ENCODE measurements at places on chromosomes 12 and 14. TPM values are rescaled to one million over a fixed set of nuclear protein-coding genes. Genes with fewer than 3 reads are reported as not detected.

AICDA gene
- total RNA-seq, result 2.2 TPM

ADGRD1 gene
- 96.1 TPM for total RNA-seq

PLEKHG7 gene
- 0.29 TPM for total RNA-seq

ARHGAP9 gene
- total RNA-seq, result 20.4 TPM

PLBD2 gene
- 39.5 TPM for total RNA-seq

TIMELESS gene
- 13.0 TPM for total RNA-seq

MANSC4 gene
- total RNA-seq, result not detected

DICER1 gene
- total RNA-seq, result 49.3 TPM

DNA sequence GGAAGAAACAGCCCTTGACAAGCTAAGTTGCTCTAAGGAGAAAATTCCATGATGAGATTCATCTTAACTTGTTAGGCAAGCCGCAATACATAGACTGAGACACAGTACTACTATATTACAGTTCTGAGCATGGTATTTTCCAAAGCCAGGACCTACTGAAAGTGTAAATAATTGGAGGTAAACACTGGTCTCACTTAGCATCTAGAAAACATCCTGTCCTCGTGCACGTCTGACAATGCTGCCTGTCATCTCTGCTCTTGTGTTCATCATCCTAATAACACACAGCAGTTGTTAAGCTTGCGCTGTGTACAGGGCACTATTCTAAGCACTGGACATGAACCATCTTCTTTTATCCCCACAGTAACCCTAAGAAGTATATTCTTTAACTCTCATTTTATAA is 64.2 kb downstream of the GNG2 start:
- DNase-seq, result no peak

DNA sequence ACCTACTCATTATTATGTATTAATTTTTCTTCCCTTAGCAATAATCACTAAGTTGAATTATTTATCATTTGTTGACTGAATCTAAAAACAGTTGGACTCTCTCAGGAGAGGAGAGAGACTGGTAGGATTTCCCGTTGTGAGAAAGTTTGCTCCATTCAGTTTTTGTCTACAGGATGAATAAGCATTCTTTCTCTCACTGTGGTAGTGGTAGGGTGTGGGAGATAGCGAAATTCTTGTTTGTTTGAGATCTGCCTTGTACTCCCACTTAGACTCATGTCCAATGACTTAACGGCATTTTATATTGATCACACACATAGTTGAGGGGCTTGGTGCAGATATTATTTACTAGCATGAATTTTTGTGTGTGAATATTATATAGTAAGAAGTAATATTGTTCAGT is 421.0 kb upstream of the PDE3A start:
- no peak for DNase-seq

GRCh38 chr14:24036169-24036962 is 15.4 kb upstream of the CARMIL3 start:
- peak; percentile 74 for DNase-seq

DNA sequence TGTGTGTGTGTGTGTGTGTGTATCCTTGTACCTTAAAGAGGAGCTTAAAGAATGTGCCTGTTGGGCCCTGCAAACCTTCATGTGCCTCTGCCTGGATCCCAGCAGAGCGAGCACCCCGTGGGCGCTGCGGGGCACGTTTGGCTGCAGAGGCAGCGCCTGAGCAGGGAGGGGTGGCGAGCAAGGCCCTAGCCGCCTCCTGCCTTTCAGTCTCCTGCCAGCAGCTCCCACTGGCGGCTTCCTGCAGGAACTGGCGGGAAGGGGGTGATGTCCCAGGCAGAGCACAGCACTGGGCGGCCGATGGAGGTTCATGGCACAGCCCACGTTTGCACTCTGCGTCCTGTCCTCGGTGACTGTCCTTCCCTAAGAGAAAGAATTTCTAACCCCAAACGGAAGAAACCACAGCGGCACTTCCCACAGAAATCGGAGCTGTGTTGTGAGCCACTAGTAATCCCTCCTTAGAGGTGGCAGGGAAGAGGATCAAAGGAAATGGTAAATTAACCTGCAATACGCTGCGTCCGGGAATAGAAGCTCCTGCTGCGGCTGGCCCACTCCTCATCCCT is 19.8 kb downstream of the ZBTB42 start:
- peak; percentile 47 for DNase-seq

- DNase-seq, result no peak
These were observed 86.1 kb upstream of the CNOT2 start for GRCh38 chr12:70157099-70157498.

DNA sequence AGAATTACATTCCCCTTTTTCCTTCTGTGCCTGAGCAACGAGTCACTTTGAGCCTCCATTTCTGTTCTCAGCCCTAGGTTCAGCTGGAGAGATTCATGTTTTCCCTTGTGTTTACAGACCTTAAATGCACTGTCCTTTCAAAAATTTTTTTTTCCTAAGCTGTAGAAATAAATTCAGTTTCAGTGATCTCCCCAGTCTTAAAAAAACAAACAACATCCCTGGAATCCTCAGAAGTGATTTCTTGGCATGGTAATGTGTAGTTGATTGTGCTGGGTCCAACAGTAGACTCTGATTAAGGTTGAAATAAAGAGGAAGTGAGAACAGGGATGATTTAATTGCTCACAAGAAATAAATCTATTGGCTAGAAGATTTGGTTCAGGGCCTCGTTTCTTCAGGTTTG is 89.3 kb downstream of the NTN4 start:
- DNase-seq, result no peak

DNA sequence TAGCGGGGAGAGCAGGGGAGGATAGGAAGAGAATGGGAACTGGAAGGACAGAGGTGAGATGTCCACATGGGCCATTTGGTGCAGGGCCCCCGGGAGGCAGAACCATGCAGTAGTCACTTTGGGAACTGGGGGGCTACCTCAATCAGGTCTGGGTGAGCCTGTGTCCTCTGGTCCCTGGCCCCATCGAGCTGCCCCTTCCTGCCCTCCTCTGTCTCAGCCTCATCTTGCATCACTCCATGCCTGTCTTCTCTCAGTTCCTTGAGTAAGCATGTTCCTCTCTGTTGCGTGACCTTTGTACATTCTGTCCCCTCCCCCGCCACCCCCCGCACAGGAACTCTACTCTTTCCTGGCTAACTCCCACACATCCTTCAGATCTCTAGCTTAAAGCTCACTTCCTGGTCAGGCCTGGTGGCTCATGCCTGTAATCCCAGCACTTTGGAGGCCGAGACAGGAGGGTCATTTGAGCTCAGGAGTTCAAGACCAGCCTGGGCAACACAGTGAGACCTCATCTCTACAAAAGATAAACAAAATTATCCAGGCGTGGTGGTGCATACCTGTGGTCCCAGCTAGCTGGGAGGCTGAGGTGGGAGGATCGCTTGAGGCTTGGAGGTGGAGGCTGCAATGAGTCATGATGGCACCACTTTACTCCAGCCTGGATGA is 23.2 kb downstream of the FOS start:
- DNase-seq, result peak; percentile 55

DNA sequence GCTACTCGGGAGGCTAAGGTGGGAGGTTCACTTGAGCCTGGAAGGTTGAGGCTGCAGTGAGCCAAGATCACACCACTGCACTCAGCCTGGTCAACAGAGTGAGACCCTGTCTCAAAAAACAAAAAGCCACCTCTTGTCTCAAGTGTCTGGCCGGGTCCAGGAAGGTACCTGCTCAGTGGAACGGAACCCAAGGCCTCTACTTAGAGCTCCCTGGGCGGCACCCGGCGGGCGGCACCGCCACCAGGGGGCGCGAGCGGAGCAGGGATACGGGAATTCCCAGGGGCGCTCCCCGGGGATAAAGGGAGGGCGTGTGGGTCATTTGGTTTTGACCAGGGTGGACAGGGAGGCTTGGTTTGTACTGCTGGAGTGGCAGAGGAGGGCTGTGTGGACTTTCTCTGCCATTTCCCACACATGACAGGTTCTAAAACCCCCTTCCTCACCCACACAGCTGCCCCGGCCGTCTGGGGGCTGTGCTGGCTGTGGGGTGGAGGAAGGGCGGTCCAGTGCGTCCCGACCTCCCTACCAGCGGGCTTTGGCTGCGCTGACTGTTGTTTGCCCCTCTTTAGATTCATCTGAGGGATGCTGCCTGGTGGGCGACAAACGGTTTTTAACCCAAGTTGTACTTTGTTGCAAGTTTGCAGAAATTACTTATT is 91.4 kb downstream of the SETD3 start:
- no peak for DNase-seq

- peak; percentile 62 for DNase-seq
These were observed 125.6 kb upstream of the NOS1 start for GRCh38 chr12:117486840-117487659.

GRCh38 chr12:106321139-106321850 is 18.8 kb downstream of the TCP11L2 start:
- no peak for DNase-seq

- DNase-seq, result no peak
These were observed 5.1 kb downstream of the ARHGDIB start for GRCh38 chr12:14956024-14956891.

GRCh38 chr12:121748218-121748570 is 35.6 kb downstream of the TMEM120B start:
- no peak for DNase-seq

DNA sequence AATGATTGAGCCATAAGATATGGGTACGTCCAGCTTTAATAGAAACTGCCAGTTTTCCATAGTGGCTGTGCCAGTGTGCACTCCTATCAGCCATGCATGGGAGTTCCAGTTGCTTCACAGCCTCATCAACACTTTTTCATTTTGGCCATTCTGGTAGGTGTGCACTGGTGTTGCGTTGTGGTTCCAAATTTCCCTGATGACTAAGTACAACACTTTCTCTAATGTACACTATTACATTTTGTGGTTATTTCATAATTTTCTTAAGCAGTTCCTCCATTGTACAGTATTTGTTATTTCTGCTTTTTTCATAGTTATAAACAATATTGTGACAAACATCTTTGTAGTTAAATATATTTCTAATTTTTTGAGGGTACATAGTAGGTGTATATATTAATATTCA is 21.5 kb upstream of the OAS1 start:
- DNase-seq, result no peak

DNA sequence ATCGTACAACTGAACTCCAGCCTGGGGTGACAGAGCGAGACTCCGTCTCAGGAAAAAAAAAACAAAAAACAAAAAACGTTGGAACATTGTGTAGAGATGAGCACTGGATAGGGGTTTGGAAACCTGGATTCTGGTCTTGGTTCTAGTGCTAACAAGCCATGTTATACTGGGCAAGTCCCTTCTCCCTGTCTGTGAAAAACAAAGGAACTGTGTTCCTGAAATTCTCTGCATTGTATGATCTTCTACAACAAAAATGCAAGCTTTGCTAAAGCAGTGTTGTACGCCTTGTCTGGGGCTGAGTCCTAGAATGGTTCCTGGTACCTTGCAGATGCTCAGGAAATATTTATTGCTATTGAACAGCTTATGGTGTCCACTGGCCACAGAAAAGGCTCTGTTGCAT is 13.4 kb downstream of the GPRC5D start:
- DNase-seq, result no peak

- DNase-seq, result no peak
These were observed 263.4 kb upstream of the FKBP4 start for GRCh38 chr12:2531371-2531770.

DNA sequence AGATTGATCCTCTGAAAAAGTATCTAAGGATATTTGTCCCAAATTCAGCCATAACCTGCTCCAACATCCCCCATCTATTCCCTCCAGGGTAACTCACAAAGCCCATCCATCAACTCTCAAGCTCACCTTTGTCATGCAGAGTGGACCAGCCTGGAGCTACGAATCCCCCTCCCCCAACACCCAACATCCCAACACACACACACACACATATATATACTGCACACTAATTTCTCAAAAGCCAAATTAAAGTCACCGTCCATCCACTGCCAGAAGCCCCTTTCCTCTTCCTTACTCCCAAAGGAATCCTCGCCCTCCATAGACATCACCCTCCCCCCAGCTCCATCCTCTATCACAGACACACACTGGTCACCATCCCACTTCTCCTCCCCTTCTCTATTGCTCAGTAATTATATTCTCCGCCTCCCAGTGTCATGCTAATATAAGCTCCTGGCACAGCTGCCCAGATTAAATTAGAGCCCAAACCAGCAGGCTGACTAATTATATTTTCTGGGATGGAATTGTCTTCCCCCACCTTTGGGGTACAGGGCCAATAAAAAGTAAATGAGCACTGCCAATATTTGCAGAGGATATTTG is 13.5 kb upstream of the TESPA1 start:
- no peak for DNase-seq

DNA sequence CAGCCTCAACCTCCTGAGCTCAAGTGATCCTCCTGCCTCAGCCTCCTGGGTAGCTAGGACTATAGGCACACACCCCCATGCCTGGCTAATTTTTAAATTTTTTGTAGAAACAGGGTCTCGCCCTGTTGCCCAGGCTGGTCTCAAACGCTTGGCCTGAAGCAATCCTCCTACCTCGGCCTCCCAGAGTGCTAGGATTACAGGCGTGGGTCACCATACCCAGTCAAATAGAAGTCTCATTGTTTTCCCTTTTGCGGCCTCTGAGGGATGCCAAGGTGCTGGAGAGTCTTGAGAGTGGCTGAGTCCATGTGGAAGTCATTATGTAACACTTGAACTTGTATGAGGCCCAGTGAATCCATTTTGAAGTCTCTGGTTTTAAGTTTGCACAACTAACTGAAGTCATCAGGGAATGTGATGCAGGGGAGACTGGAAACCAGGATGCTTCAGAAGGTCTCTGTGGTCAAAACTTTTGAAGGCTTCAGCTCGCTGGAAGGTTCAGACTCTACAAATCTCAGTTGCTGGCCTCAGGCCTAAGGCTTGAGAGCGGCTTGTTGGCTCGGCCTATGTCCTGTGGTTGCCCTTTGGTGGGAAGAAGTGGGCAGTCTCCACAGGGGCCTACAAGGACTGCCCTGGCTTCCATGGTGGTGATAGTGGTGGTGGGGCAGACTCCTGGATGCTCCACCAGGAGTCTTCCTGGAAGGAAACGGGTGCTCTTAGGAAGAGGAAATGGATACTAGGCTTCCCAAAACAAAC is 29.2 kb downstream of the GALNT16 start:
- DNase-seq, result no peak

DNA sequence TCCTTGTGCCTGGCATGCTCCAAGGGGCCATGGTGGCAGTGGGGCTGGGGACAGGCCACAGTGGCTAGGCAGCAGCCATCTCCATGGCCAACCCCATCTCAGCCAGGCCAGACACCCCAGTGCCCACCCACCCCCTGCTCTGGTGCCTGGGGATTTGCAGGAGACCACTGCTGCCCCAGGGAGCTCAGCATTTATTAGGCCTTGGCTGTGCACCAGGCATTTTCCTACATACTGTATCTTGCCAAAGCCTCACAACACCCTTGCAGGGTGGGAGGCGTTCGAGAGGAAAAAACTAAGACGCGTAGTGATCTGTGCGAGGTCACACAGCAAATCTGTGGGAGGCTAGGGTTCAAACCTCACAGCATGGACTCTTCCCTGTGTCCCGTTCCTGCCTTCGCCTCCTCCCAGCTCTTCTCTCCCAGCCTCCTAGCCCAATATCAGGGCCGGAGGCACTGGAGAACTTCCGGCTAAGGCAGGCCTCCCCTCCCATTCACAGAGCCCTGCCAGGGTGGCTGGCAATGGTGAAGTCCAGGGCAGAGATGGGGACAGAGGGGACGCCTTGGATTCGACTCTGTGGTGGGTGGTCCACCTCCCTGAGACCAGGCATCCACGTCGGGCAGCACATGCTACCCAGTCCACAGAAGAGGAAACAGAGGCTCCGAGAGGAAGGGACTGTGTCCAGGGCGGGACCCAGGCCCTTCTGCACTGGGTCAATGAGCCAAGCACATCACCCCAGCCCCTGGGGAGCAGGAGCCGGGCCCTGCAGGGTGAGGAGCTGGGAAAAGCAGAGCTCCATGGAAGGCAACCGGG is 57.4 kb downstream of the FAM222A start:
- DNase-seq, result no peak
